ENCODE measurements at places on chromosomes 3 and 15.

DNA sequence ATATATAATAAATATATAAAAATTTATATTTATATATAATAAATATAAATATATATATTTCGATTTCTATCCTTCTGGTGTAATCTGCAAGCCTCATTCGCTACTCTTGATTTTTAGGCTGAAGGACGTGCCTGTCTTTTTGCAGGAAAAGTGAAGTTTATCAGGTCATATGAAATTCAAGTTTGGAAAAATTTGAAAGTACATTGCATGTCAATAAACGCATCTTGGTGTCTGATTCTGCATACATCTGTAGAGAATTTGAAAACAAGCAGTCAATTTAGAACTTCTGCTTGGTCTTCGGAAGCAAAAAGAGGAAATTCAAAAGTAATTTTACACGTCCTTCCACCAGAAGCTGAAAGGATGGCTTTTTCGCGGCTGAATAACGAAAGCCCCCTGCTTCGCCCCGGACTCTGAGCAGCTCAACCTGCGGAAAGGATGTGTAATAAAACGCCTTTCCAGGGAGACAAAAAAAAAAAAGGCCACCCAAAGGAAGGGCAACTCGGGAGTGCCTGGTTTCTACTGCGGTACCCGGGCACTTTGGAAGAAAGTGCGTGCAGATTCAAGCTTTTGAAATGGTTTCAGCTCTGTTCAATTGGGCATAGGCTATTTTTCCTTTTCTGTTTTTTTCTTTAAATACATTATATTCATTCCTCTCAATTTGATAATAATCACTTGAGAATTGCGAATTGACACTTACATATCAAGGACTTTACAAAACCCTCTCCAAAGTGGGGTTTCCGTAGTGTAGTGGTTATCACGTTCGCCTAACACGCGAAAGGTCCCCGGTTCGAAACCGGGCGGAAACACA, 1.5 kb upstream of the MYNN start:
- DNase-seq, result peak; percentile 66

- no peak for DNase-seq
Observed at GRCh38 chr15:42239528-42240182, 31.6 kb upstream of the VPS39 start.

- no peak for DNase-seq
Observed at GRCh38 chr3:60514085-60514649, 737.1 kb downstream of the FHIT start.

DNA sequence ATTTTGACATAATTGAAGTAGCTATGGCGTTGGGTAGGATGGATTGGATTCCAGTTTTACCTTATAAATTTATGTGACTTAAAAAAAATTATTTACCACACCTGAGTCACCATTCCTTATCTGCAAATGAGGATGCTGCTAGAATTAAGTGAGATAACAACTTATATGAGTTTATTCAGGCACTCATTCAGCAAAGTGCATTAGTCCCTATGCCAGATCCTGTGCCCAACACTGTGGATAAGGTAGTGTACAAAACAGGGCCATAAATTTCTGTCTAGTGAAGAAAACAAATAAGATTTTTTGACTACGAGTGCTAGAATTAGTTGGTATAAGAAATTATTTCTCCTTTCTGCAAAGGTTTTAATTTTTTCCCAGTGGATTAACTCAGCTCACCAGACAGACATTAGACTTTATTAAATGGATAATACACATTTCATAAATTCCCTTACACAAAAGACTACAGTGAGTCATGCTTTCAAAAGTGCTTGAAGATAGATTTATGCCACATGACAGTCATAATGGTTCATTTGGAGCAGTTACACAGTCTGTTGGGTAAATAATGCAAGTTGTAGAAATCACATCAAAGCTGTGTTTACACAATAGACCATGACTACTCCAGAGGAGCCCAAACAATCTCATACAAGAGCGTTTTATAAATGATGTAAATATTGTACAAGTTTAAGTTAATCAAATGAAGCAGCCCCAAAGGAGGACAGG, 129.9 kb upstream of the TGFBR2 start:
- no peak for DNase-seq

DNA sequence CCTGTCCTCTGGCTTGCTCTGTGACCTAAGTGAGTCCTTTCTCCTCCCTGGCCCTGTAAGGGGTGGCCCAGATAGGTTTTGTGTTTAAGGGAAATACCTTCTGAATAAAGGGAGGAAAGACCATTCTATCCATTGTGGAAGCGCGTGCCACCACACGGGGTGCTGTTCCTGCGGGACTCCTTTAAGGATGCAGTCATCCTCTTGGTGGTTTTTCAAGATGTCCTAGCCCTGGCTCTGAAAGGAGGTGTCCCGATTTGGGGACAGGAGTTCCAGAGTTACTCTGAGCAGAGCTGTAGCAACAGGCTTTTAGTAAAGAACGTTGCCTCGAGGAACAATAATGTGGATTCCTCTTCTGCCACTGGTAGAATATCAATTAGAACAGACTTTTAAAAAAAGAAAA, 9.6 kb downstream of the SLC6A6 start:
- DNase-seq, result no peak

- no peak for DNase-seq
Observed at GRCh38 chr3:15306979-15307359, 25.4 kb downstream of the SH3BP5 start.

- DNase-seq, result no peak
Observed at GRCh38 chr3:31029706-31030105, 135.2 kb upstream of the GADL1 start.

DNA sequence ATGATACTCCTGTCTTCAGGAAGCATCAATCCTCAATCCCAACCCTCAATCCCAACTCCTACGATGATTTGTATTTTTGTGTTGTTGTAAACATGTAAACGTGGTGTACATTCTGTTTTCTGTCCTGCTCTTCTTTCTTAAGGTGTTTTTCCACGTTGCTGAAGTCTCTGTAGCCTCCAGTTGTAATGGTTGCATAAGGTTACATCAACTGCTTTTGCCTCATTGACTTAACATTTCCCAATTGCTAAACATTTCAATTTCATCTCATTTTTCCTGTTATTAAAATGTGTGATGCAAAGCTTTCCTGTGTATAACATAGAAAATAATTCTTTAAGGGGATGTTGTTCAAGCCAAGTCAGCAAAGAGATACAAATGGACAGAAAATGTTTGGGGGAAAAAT, 33.4 kb downstream of the HRH1 start:
- DNase-seq, result no peak

DNA sequence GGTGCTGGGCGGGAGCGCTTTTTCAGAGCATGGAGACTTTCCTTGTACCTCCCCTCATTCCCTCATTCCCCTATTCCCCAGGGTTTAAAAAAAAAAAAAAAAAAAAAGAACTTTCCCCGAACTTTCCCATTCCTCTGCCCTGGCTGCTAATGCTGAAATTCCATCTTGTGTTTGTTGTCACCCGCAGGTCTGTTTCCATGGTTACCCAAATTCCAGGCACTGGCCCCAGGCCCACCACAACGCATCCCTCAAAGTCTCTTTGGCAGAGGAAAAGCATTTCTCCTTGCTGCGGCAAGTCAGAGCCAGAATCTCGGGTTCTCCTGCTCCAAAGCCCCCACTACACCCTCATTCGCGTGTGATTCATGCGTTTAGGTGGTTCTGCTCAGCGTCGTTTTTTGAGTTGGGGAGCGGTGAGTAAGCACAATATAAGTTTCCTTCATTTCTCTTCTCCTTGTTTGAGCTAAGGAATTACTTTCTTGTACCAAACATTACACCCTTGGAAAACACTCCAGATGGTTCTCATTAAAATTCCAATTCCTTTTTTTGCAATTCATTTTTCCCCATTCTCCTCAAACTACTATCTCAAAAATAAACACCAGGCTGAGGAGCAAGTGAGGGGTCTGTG, 21.6 kb downstream of the ANAPC13 start:
- no peak for DNase-seq

GRCh38 chr3:13167064-13167743, 94.0 kb upstream of the IQSEC1 start:
- DNase-seq, result no peak

DNA sequence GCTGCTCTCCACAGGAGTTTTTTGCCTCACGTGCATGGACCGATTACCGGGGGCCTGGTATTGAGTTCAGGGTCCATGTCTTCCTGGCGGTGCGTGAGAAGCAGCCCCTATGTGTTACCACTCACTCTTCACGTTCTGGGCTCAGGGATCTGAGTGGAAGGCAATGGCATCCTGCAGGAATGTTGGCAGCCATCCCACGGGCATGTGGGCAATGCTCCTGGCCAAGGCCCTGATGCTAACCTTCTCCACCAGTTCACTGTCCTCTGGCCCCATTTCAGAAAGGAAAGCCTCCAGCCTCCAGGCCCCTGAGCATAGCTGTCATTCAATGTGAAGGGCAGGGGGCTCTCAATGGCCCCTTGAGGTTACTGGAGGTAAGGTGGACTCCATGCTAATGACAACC, 43.0 kb upstream of the KY start:
- no peak for DNase-seq

GRCh38 chr3:178117641-178118040, 418.6 kb upstream of the KCNMB2 start:
- no peak for DNase-seq

GRCh38 chr15:101264011-101264410, 12.2 kb upstream of the CHSY1 start:
- no peak for DNase-seq
